ENCODE measurements at places on chromosomes 7 and 10.

DNA sequence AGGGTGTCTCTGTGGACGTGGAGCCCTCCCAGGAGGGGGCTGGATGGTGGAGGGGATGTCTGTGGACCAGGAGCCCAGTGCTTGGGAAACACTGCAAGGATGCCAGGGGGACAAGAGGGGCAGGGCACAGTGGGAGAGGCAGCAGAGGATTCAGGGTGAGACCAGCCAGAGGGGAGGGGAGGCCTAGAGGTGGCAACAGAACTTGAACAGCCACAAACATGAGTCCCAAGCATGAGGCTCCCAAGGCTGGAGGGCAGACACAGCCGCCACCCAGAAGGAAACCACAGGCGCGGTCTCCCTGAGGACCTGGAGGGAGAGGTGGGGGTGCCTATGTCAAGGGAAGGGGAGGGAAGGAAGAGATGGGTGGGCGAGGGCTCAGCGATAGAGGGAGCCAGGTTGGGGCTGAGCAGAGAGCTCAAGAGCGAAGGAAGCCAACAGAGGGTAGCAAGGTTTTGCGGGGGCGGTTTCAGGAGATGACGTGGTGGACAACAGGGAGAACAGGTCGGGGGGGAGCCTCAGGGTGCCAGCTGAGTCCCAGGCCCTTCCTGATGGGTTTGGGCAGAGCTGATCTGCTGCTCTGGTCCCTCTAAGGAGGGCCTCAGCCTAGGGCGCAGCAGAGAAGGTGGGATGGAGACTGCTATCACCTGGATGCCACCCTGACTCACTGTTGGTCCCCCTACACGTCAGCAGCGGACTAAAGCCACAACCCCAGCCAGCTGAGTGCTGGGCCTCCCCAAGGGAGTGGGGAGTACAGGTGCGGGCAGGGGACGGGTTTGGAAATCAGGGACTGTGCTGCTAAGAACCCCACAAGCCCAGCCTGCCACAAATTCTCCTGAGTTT lies 6.7 kb upstream of the PILRA start:
- peak; percentile 81 for DNase-seq

DNA sequence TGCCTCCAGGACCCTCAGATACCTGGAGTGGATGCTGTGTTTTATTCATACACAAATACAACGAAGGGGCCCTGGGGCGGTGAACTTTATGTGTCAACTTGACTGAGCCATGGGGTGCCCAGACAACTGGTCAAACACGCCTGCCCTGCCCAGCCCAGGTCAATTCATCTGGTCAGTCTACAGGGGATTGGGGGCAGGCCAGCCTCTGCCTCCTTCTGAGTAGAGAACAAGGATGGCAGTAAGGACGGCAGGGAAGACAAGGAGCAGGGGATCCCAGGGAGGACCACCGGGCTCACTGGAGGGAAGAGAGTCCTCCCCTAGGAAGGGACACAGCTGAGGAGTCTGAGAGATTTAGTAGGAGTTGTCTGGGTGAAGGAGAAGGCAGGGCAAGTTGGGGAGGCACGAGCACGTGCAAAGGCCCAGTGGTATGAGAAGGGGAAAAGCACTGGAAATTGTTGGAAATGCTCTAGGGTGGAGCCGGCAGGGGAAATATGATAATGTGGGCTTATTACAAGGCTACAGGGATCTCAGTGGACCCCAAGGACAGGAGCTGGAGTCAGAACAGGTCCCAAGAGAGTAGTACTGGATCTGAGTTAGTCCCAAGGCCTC lies 63.4 kb downstream of the MYL10 start:
- DNase-seq = peak; percentile 51

DNA sequence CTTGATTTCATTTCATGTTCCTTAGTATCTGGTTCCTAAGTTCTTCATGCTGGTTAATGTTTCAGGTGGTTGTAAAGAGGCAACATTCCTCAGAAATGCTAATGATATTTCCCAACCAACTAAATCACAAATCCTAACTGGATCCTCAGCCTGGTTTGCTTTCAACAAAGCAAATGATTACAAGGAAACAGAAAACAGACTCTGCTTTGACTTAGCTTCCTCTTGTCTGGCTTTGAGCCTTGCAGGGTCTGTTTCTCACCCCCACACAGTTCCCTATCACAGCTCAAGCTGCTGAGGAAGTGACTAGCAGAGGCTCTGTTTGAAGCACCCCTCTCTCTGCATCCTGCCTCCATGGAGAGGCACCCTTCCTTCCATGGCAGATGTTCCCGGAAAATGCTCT lies 130.2 kb upstream of the CTTNBP2 start:
- DNase-seq = no peak

DNA sequence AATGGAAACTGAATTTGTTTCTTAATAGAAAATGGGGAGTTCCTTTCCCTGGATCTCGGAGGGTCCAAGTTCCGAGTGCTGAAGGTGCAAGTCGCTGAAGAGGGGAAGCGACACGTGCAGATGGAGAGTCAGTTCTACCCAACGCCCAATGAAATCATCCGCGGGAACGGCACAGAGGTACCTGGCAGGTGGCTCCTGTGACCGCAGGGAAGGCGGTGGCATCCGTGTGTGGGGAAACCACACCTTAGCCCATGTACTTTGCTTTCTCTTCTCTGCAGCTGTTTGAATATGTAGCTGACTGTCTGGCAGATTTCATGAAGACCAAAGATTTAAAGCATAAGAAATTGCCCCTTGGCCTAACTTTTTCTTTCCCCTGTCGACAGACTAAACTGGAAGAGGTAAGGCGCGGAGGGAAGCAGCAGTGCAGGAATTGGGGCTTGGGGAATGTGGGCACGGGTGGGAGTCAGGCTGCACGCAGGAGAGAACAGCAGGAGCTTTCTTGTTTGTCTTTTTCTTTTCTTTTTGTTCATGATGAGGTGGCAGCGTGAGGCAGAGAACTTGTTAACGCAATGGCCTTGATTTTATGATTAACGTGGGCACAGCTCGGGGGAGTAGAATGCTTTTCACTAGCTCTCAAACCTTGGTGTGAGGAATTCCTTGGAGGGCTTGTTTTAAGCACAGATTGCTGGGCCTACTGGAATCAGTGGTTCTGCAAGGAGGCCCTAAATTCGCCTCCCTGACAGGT lies 12.8 kb downstream of the HKDC1 start:
- DNase-seq = no peak

DNA sequence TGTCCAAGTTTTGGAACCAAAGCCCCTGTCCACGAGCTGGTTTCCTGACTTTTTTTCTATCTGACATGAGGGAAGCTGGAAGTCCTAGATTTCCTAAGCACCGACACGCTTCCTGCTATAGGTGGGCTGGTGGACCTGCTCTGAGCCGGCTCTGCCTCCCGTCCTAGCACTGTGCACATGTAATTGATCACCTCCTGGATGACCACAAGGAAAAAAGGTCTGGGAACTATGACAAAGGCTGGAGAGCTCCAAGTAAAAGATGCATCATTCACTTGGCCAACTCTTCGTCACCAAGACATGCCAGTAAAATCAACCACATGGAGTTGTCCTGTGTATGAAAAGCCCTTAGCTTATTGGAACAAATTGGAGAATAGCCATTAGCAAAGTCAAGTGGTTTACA lies 104.8 kb downstream of the ITIH5 start:
- DNase-seq = no peak

GRCh38 chr10:103534621-103535498 lies 41.4 kb downstream of the NEURL1 start:
- DNase-seq = peak; percentile 68

- no peak for DNase-seq
Measured at GRCh38 chr7:130393101-130393561, 12.8 kb downstream of the CPA1 start.

GRCh38 chr10:59279991-59280505 lies 82.3 kb downstream of the FAM13C start:
- DNase-seq = no peak

GRCh38 chr10:132269266-132270230 lies 38.2 kb downstream of the STK32C start:
- no peak for DNase-seq

- no peak for DNase-seq
Measured at GRCh38 chr10:25828475-25828874, 105.6 kb upstream of the MYO3A start.

- DNase-seq = no peak
Measured at GRCh38 chr7:37342688-37343471, 105.8 kb downstream of the ELMO1 start.

DNA sequence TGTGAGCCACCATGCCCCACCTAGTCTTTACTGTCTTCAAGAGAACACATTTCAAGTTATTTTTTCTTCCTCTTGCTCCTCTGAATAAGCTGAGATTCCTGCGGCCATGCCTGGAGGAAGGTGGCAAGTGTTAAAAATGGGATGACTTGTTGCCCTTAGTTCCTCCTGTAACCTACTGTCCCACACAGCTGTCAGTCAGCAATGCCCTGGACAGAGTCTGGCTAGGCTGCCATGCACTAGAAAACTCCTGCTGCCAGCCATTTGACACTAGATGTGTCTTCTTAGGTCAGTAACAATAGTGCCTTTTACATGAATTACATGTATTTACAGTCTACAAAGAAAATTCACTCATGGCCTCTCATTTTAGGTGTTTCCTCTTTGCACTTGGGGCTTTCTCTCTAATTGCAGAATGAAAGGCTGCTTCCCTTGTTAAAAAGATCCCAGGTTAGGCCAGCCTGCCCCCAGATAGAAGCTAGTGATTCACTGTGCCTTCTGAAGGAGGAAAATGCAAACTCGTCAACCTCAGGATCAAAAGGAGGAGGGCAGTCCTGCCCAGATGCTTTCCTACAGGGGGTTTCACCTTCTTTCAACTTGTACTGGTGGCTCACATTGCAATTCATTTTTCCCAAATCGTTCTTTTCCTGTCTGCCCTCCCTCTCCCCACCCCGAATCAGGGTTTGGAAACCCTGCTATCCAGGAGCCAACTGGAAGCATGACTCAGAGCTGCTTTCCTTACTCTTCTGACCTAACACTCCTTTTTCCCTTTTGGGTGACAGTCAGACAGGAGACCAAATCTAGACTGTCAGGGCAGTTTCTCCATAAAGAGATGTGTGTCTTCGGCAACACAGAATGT lies 136.6 kb downstream of the SPAG6 start:
- no peak for DNase-seq

DNA sequence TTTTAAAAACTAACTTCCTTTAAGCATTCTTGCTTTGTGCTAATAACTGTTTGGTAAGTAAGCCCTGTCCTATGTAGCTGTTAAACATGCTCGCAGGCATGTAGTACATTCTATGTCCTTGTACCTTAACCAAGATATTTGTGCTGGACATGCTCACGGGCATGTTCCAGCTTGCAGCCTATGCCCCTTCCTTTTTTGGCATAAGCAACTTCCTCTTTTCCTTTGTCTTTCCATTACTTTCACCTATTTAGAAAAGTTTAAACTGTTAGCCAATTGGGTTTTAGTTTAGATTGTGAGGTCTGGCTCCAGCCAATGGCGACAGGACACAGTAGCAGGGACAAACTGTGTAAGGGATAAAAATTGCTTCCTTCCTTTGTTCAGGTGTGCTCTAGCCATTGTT lies 14.4 kb upstream of the APBB1IP start:
- no peak for DNase-seq

DNA sequence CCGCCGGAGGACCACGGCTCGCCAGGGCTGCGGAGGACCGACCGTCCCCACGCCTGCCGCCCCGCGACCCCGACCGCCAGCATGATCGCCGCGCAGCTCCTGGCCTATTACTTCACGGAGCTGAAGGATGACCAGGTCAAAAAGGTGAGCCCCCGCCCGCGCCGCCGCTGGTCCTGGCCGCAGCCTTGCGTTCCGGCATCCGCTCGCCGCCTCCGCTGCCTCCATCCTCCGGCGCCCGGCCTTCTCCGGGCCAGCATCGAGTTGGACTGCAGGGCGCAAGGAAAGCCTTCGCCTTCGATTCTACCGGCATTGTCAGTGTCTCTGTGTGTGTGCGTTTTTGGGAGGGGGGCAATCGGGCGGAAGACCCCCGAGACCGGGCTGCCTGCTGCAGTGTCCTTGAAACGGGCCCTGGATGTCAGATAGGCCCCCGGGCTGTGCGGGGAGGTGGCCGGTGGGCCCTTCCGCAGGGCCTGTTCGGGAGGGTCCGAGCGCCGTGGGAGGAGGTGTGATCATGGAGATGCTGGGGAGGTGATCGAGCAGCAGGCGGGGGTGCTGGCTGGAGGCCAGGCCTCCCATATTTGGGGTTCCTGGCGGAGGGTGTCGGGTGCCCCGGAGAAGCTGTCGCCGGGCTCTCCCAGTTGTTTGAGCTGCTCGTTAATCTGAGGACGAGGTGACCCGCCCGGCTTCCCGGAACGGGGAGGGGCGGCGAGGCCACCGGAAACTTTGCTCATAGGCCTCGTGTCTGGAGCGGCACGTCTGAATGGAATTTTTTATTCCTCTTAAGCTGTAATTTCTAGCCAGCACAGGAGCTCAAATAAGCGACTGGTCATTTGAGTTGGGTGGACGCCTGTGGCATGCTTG lies 40.8 kb downstream of the HK1 start:
- peak; percentile 96 for DNase-seq

DNA sequence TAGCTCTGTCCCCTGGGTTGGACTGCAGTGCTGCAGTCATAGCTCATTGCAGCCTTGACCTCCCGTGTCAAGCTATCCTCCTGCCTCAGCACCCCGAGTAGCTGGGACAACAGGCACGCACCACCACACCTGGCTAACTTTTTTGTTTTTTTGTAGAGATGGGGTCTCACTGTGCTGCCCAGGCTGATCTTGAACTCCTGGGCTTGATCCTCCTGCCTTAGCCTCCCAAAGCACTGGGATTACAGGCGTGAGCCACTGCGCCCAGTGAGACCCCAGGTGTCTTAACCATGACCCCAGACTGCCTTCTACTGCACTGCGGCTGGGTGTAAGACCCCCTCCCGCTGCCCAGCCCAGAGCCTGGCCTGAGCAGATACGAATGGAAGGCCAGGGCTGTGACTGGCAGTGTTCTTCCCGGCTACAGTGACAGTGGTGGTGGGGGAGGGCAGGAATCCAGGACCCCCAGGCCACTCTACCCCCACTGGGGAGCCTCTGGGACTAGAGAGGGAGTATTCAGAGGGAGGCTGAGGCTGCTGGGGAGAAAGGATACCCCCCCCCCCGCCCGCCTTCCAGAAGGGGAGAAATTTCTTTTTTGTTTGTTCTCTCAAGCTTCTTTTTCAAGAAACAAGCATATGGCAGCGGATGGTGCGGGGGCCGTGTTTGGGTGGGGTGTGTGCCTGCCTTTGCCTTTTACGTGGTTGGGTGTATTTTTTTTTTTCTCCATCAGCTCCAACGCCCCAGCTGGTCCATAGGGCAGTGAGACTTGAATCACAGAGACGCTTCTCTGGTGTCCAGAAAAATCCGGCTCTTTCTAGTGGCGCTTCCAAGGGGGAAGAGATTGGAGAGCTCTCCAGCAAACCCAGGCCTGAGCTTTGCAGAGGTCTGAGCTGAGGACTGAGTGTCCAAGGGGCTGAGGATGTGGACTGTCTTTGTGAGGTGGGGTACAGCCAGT lies 36.6 kb downstream of the GTF2IRD1 start:
- DNase-seq = no peak

DNA sequence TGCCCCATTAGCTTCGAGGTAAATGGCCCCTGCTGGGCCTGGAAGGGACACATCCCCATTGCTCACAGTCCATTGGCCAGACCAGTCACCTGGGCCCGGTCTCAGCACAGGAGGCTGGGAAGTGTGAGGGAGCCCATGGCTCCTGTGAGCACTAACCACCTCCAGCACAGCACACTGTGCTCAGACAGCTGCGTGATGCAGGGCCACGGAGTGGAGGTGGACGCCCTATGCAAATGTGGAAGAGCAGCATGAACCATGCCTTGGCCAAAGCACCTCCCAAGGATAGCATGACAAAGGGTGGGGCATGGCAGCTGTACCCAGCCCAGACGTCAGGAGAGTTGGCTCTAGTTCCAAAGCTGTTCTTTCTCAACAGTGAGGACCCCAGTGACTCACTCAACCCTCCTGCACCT lies 120.1 kb upstream of the ZMIZ1 start:
- no peak for DNase-seq

GRCh38 chr7:36884351-36884750 lies 160.1 kb upstream of the AOAH start:
- DNase-seq = no peak

- no peak for DNase-seq
Measured at GRCh38 chr10:61076572-61077114, 132.7 kb upstream of the RHOBTB1 start.

All from mesenteric fat pad (tissue), 1 donor.